ENCODE measurements at places on chromosomes 3 and 15. TPM values are rescaled to one million over a fixed set of nuclear protein-coding genes. Genes with fewer than 3 reads are reported as not detected.

Gene ARHGAP11A
- total RNA-seq, result 2.4 TPM

Gene SEMA6D
- total RNA-seq, result 5.4 TPM

Gene SI
- not detected for total RNA-seq

Gene SPSB4
- 0.50 TPM for total RNA-seq

Gene C3orf22
- not detected for total RNA-seq

Gene INO80
- 28.1 TPM for total RNA-seq

Gene DOCK3
- total RNA-seq, result 0.16 TPM

Gene PLXND1
- 178 TPM for total RNA-seq

All from omental fat pad (tissue), 4 donors.